ENCODE measurements at places on chromosomes 3 and 15.

DNA sequence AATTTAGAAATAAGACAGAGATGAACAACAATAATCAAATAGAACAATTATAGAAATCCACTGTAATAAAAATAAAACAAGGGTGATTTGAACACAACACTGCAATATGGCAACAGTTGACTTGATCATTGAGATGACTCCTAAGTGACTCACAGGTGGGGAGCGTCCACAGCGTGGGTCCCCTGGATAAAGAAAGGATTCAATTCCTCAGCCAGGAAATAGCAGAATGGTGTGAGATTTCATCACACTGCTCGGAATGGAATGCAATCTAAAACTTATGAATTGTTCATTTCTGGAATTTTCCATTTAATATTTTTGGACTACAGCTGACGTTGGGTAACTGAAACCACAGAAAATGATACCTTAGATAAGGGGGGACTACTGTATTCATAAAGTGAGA, 82.0 kb downstream of the CNTN3 start:
- no peak for DNase-seq

DNA sequence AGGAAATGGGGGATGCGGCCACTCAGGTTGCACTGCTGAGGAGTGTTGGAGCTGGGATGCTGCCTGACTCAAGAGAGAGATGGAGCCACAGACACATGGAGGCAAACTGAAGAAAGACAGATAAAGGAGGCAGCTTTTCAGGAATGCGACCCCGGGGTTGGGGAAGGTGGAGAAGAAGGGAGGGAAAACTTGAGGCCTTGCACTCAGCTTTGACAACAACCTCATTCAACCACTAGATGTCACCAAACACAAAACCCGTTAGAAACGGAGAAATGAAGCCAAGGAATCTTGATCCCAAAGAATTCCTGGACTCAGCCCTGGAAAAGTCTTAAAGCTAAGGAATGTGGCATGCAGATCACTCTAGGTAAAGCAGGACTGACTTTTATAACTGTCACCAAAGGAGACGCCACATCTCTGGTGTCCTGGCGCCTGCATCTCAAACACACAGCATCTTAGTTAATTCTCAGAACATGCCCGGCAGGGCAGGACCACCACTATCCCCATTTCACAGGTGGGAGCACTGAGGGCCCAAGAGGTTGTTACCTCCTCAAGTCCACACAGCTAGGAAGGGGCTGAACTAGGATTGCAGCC, 59.6 kb upstream of the LMCD1 start:
- DNase-seq = peak; percentile 69

- DNase-seq = no peak
These were observed 1.0 kb downstream of the C15orf61 start for GRCh38 chr15:67521783-67522568.

DNA sequence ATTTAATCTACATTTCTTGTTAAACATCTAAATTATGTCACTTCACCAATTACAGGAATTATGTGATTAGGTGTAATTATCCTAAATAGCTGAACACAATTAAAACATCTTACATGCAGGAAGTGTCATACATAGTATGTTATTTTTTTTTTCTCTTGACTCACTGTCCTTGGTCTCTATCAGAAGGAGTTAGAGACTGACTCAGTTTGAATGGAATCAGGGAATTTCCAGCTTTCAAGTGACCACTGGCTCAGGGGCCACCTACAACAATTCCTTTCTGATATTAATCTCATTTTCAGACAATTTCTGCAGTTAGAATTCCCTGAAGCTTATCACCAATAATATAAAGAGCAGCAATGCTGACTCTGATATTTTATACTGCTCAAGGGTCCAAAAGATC, 400.7 kb downstream of the ROBO1 start:
- no peak for DNase-seq

DNA sequence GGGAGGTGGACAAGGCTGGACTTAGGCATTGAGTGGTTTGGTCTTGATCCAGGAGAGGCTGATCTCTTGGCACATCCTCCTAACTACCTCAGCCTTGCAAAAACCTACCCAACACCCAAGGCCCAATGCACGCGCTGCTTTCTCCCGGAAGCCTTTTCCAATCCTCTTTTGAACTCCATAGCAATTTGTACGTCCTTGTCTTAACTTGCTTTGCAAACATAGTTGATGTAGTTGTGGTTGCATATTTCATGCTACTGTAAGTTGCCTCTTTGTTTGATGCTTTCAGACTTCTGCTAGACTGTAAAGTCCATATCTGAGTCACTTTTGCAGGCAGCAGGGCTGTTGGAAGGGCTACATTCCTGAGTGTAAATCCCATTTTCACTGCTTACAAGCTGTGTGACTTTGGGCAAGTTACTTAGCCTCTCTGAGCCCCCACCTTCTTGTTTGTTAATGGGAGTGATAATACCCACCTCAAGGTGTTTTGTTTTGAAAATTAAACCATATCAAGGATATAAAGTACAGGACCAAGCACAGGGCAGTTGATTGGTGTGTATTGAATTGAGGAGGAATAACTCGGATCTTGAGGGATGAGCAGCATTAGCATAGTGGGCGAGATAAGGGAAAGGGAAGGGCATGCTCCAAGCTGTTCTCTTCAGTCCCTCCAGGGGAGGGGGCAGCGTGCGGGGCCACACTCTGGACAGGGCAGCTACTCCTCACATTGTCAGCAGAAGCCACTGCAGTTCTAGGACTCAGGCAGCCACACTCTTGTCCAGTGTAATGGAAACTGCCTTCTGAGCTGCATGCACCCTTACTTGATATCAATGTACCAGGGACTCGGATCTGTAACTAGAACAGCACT, 28.8 kb downstream of the SIAH2 start:
- DNase-seq = no peak

DNA sequence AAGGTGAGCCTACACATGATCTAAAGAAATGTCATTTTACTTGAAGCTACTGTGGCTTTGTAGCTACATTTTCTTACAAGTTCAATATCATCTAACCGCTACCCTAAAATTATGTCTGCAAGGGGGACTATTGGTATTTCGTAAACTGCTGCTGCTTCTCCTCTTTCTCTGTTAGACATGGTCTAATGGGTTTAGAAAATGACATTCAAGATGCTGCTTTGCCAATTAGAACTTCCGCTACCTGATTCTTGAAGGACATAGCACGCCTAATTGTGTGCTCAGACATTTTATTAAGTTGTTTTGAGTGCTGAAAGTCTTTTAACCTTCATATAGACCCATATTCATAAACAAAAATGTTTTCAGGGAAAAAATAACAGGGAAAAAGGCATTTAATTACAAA, 283.7 kb upstream of the ICE2 start:
- no peak for DNase-seq

- DNase-seq = no peak
These were observed 123.4 kb upstream of the LRRN1 start for GRCh38 chr3:3675801-3676200.

DNA sequence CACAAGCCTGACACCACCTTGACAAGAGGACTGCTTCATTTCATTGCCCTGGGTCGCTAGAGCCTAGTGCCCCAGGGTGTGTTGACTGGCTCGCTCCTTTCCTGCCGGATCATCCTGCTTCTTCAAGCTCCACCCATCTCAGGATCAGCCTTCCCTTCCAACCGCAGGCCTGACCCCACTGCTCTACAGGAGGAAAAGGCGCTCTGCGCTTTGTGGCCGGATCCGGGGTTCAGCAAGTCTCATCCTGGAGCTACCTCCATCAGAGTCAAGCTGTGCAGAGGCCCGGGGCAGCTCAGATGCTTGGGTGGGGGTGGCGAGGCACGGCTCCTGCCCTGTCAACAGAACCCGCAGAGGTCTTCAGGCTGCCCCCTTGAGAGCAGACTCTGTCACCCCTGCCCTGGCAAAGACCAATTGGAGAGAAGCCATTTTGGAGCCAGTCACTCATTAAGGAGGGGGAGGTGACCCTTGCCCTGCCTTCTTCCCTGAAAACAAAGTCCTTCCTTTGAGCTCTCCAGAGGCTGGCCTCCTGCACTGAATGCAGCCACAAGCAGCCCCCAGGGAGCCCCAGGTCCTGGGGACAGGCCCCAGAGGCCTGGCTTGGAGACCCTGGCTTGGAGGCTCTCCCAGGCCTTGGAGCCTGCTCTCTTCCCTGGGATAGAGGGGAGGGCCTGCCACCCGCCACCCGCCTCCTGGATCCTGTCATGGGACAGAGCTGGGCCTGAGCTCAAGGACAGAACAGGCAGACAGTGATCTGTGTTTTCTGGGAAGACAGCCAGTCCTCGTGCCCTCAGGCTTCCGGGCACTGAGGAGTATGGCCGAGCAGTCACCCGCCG, 80.3 kb downstream of the CPN2 start:
- DNase-seq = peak; percentile 97

DNA sequence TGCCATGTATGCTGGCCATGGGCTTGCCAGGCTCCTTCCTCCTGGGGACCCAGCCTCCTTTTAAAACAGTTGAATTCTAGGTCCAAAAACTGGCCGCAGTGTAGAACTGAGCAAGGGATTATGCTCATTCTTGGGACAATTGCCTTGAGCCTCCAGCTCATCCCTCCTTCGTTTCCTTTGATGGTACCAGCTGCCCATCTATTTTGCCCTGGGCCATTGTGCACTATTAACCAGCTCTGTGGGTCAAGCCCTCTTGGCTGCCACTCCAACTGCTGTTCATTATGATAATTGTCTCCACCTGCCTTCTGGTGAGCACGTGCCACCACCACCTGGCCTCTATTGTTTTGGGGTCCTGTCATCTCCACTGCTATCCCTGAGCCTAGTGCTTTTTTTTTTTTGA, 75.8 kb upstream of the SYN2 start:
- no peak for DNase-seq

DNA sequence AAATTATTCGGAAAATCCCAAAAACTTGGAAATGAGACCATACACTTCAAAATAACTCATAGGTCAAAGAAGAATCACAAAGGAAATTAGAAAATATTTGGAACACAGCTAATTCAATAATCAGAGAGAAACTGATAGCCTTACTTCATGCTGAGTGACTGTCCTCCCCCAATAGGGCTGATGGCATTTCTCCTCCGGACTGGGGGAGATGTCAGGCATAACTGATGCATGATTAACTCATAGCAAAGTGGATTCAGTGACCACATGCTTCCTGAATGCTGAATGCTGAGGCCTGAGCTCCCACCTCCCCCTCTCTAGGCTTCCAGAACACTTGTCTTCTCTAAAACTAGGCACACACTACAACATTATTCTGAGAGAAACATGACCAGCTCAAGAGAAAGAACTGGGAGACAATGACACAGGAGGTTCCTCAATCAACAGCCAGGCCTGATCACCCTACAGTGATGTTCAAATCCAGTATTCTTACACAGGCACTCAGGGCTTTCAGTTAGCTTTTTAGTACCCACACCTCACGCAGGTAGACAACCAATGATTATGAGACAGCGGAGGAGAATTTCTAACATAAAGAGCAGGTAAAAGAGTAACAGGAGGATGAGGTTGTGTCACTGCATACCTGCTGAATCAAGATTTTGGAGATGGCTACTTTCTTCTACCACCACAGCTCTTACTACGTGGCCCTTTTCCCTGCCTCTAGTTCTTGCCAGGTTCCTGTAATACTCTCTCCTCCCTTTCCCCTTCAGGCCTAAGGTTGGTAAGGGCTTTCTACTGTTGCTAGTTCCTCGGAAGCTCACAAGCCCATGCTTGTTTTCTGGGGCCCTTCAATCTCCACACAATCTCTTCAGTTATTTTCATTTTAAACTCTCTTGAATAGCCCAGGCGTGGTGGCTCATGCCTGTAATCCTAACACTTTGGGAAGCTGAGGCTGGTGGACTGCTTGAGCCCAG, 96.1 kb downstream of the FMN1 start:
- DNase-seq = no peak

DNA sequence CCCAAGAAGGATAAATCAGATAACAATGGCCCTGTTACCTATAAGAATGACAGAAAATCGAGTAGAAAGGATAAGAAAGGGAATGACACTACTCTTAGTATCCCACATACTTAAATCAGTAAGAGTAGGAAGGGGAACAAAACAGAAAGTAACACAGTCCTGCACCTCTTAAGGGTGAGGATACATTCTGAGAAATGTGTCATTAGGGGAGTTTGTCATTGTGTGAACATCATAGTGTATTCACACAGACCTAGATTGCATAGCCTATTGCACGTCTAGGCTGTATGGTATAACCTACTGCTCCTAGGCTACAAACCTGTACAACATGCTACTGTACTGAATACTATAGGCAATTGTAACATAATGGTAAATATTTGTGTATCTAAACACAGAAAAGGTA, 142.6 kb downstream of the PLCH1 start:
- DNase-seq = no peak

GRCh38 chr15:38745126-38745525, 180.5 kb upstream of the RASGRP1 start:
- no peak for DNase-seq

- no peak for DNase-seq
These were observed 962 bp downstream of the NMNAT3 start for GRCh38 chr3:139676632-139677387.

- DNase-seq = peak; percentile 17
These were observed 81.5 kb upstream of the KCNMB2 start for GRCh38 chr3:178454726-178455125.

- DNase-seq = no peak
These were observed 11.8 kb downstream of the DPH3 start for GRCh38 chr3:16252988-16253387.

DNA sequence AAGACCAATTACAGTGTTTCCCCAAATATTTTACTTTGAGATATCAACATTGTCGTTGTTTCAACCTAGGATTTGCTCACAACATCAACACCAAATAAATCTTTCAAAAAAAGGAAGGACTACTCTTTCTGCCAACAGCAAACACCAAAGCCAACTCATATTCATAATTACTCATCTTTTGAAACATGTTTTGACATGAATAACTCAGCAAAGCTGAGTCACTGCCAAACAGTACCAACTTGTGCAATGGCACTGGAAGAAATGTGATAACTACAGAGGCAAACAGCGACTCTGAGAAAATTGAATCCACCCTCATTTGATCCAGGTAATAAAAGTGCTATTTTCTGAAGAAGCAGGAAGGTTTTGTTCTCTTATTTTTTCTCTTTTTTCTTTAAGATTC, 67.2 kb downstream of the PEX5L start:
- peak; percentile 53 for DNase-seq

GRCh38 chr3:193829781-193830180, 236.8 kb downstream of the OPA1 start:
- DNase-seq = no peak

GRCh38 chr3:139234491-139234890, 109.3 kb upstream of the MRPS22 start:
- no peak for DNase-seq

Data from Ammon's horn (tissue), 1 donor.